H1 (cell line): ENCODE measurements at places on chromosomes 1 and 21.

GRCh38 chr1:146012703-146013558, 8.6 kb downstream of the HJV start:
- H3K27me3 ChIP-seq: no peaks in the 10 kb centered on the region
- H3K4me3 ChIP-seq: no peak overlapping the region
- no peak overlapping the region for H3K27ac ChIP-seq
- no peaks in the 10 kb centered on the region for H3K36me3 ChIP-seq

GRCh38 chr1:155001425-155001674, 1.3 kb upstream of the ZBTB7B start:
- H3K27me3 ChIP-seq: no peaks in the 10 kb centered on the region
- peaks cover 18% of the 10 kb centered on the region for H3K4me1 ChIP-seq
- no peaks in the 10 kb centered on the region; the same call in 1 of the 2 replicates for H3K36me3 ChIP-seq
- H3K4me3 ChIP-seq: peak overlapping the region; percentile 77

- DNase-seq: no peak
- no peaks in the 10 kb centered on the region; the same call in 1 of the 2 replicates for H3K4me1 ChIP-seq
- H3K27ac ChIP-seq: no peak overlapping the region
- no peak overlapping the region for H3K4me3 ChIP-seq
- no peaks in the 10 kb centered on the region for H3K27me3 ChIP-seq
- H3K36me3 ChIP-seq: peaks cover 45% of the 10 kb centered on the region
These were observed 30.2 kb downstream of the NUCKS1 start for GRCh38 chr1:205719762-205720161.

DNA sequence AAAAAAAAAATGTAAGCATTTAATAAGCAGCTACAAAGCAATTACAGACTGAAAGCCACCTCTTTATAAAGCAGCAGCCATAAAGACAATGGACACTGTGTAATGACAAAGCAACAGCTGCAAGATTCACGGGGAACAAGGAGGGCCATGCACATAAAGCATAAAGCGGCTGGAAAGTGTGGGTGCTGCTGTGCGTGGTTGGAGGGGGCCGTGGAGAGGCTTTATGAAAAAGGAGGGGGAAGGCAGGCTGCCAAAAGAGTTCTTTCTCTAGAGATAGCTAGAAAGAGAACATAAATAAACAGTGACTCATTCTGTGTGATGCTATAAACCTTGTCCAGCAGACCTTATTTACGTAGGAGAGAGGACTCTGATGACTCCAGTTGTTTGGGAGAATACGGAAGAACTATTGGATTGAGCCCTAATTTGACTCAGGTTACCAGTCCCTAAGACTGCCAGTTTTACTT, 49.3 kb downstream of the ADAMTS1 start:
- no peaks in the 10 kb centered on the region for H3K27me3 ChIP-seq
- H3K36me3 ChIP-seq: no peaks in the 10 kb centered on the region
- DNase-seq: no peak
- no peak overlapping the region for H3K4me3 ChIP-seq
- no peak overlapping the region for H3K27ac ChIP-seq

- DNase-seq: no peak
- no peak overlapping the region for H3K4me3 ChIP-seq
- H3K4me1 ChIP-seq: peaks cover 2% of the 10 kb centered on the region
These were observed 36.6 kb downstream of the TBX19 start for GRCh38 chr1:168317309-168317708.

DNA sequence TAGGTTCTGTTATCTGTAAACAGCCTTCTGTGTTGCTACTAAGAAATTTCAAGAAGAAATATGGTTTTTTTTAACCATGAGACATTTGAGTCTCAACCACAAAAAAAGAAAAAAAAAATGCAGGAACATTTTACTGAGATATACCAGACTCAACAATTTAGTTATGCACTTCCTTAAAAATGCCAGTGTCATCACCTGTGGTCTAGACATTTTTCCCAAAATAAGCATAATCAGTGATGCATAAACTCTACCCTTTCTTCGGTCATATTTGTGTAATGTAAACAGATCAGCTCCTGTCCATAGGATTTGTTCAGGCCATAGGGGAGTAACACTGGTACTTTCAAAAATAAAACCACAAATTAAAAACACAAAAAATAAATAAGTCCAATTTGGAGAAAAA, 122.6 kb upstream of the TNFSF4 start:
- H3K27ac ChIP-seq: no peak overlapping the region
- no peaks in the 10 kb centered on the region for H3K27me3 ChIP-seq
- H3K36me3 ChIP-seq: no peaks in the 10 kb centered on the region
- no peak for DNase-seq

DNA sequence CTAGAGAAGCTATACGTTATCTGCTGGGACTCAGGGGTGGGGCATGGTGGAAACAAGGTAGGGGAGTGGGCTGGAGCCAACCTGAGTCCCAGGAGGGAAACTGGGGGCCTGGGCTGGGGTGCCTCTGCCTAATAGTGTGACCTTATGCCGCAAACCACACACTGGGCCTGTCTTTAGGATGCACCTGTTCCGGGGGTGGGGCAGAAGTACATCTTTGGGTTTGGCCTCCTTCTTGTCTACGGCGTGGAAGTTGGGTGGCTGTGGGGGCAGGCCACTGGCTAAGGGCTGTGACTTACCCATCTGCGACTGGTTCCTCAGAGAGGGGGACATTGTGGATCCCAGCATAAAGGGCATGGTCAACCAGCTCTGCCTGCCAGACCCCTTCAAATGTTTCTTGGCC, 44.2 kb downstream of the FAAH start:
- H3K4me3 ChIP-seq: no peak overlapping the region
- no peaks in the 10 kb centered on the region for H3K36me3 ChIP-seq
- no peak overlapping the region for H3K27ac ChIP-seq
- H3K4me1 ChIP-seq: no peaks in the 10 kb centered on the region
- H3K27me3 ChIP-seq: no peaks in the 10 kb centered on the region
- DNase-seq: no peak

DNA sequence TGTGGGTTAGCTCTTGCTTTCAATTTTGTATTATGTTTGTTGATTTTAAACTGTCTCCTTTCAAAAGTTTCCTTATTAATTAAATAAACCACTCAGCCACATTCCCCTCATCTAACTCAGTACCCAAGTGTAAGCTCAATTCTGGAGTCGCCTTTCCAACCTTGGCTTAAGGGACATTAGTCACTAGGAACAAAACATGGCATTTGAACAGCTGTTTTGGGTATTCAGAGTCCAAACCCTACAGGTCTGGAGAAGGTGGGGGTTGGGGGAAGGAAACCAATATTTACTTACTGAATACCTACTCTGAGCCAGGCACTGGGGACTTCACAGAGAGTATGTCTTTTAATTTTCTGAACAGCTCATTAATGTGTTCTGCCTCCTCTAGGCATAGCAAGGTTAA, 117.2 kb upstream of the JUN start:
- no peaks in the 10 kb centered on the region for H3K36me3 ChIP-seq
- peaks cover 6% of the 10 kb centered on the region; the same call in 1 of the 2 replicates for H3K4me1 ChIP-seq
- no peaks in the 10 kb centered on the region for H3K27me3 ChIP-seq
- H3K4me3 ChIP-seq: no peak overlapping the region

DNA sequence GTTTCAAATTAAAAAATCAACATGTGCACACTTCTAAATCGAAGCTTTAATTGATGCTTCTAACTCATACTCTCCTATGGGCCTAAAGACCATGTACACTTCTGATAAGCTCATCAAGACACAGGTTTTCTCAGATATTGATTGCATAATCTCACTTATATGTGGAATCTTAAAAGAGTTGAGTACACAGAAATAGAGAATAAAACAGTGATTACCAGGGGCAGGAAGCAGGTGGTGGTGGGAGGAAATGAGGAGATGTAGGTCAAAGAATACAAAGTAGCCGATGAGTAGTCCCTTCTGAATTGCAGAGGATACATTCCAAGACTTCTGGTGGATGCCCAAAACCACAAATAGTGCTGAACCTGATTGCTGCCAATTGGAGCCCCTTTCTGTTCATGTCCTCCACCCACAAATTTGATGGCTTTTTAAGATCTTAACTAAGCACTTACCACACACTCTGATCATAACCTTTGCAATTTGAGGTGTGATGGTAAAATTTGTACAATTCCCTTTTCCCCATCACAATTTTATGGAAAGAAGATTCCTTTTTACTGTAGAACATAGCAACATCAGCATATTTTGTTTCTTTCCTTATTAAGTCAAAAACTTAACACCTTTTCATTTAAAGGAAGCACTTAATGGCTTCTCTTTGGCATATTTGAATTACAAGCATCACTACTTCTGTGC, 3.3 kb upstream of the CD1B start:
- H3K27me3 ChIP-seq: no peaks in the 10 kb centered on the region
- H3K36me3 ChIP-seq: no peaks in the 10 kb centered on the region

DNA sequence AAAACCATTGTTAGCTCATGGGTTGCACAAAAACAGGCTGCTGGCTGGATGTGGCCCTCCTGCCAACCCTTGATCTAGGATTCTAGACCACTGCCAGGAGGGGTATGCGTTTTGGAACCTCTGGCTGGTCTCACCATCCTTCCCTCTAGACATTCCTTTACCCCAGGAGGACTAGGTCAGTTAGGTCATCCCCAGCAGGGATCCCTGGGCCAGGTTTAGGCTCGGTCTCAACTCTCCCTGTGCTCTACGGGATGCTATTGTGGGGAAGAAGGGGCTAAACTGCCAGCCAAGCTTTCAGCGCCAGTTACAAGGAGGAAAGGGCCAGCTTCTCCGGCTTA, 22.7 kb downstream of the SLC2A1 start:
- DNase-seq: no peak
- H3K4me1 ChIP-seq: peaks cover 31% of the 10 kb centered on the region
- no peak overlapping the region for H3K27ac ChIP-seq

GRCh38 chr1:220966473-220966872, 87.2 kb downstream of the HLX start:
- no peak overlapping the region for H3K4me3 ChIP-seq
- H3K27ac ChIP-seq: no peak overlapping the region
